ENCODE measurements at places on chromosomes 4 and X.

GRCh38 chr4:155780775-155781174, 22.0 kb downstream of the GUCY1B1 start:
- DNase-seq = no peak

- no peak for DNase-seq
These were observed 505.4 kb upstream of the FAM241A start for GRCh38 chr4:111639876-111640275.

- DNase-seq = no peak
These were observed 54.1 kb downstream of the PAGE2 start for GRCh38 chrX:55142919-55143310.

- peak; percentile 1 for DNase-seq
These were observed 63.3 kb downstream of the MEPE start for GRCh38 chr4:87895964-87896621.

GRCh38 chr4:15930314-15930713, 8.2 kb downstream of the FGFBP1 start:
- no peak for DNase-seq

DNA sequence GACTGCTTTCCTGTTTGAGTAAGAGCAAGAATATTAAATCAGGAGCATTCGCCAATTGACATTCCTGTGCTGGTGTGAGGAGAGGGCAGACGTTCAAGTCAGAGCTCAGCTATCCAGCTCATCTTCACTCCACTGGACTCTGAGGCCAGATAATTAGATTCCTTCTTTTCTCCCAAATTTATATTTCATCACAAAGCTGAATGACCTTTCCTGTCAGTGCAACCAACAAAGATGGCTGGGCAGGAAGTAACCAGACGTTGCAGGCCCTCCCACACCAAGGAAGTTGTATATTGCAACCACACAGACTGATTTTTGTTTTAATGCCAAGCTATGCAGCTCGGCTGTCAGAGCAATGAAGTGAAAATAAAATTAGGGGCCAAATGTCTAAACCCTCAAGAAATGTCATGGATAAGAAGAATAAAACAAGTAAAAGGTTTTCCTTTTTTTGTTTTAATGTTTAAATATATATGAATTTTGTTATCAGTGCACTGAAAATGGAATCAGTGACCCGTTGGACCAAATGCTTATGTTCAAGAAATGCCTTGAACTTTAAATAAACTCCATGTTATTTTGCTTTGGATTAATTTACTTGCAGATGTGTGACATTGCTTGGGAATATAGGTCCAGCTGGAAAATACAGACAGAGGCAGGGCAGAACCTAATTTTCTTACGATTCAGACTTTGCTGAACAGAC, 578.9 kb upstream of the FAT1 start:
- DNase-seq = no peak

GRCh38 chr4:172998527-172999469, 169.8 kb upstream of the GALNT7 start:
- DNase-seq = no peak

GRCh38 chrX:19370061-19370460, 26.3 kb downstream of the PDHA1 start:
- DNase-seq = no peak

GRCh38 chr4:80787306-80787705, 243.2 kb upstream of the BMP3 start:
- DNase-seq = no peak

DNA sequence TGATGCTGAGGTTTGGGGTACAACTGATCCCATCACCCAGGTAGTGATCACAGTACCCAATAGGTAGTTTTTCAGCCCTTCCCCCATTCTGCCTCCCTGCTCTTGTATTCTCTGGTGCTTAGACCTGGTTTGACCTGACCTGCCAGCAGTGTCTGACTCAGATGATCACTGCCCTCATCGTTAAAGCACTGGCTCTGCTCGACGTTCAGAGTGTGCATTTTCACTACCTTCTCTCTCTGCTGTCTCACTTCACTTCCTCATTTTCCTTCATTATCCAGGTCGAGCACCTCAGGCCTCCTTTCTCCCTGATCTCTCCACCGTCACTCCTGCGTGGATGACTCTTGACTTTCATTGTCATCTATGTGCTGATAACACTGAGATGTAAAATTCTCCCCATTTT, 83.6 kb downstream of the PARM1 start:
- no peak for DNase-seq

DNA sequence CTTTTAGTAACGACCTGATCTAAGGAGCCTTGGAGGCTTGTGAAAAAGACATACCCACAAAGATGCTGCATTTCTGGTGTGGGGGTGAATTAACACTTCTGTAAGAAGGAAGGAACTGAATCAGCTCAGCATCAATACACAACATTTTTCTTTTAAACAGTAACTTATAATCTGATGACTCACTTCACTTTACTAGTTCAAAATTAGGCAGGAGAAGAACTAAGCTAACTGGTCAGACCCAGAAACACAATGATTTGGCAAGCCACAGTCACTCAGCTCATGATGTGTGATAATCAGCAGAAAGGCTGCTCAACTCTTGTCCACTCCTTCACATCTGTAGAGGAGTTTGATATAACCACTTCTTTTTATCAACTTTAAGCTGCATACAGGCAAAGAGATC, 4.6 kb downstream of the MMAA start:
- DNase-seq = no peak

- DNase-seq = no peak
These were observed 66.1 kb downstream of the SNX25 start for GRCh38 chr4:185275501-185275900.

DNA sequence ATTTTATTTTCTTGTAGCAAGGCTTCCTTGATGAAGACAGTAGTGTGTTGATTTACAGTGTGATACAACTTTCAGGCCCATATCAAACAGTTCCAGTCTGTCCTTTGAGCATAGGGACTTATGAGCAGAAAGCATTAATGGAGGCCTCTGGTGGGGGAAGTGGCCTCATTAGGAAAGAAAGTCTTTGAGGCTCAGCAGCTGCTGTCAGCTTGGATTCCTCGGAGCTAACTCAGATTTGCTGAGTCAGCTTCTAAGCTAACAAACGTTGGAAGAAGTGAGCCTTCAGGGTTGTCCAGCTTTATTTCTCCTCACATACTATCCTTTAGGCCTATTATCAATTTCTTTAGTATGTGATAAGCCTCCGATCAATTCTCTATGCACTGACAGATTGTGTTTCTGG, 15.8 kb upstream of the SFRP2 start:
- no peak for DNase-seq

Measured in stimulated activated CD8-positive, alpha-beta memory T cell treated with anti-CD3 and anti-CD28 coated beads, Interleukin-4, amount 100 ng/mL, for 1 hour (primary cell).